ENCODE measurements at places on chromosomes 11 and 22. TPM values are rescaled to one million over a fixed set of nuclear protein-coding genes. Genes with fewer than 3 reads are reported as not detected.

Gene OR52I1
- not detected for total RNA-seq

GRCh38 chr22:42704896-42705295, 15.8 kb downstream of the A4GALT start:
- no peaks in the 10 kb centered on the region for H3K4me1 ChIP-seq
- H3K27me3 ChIP-seq, result peaks cover 6% of the 10 kb centered on the region
- DNase-seq, result no peak
- no peak overlapping the region for H3K27ac ChIP-seq

DNA sequence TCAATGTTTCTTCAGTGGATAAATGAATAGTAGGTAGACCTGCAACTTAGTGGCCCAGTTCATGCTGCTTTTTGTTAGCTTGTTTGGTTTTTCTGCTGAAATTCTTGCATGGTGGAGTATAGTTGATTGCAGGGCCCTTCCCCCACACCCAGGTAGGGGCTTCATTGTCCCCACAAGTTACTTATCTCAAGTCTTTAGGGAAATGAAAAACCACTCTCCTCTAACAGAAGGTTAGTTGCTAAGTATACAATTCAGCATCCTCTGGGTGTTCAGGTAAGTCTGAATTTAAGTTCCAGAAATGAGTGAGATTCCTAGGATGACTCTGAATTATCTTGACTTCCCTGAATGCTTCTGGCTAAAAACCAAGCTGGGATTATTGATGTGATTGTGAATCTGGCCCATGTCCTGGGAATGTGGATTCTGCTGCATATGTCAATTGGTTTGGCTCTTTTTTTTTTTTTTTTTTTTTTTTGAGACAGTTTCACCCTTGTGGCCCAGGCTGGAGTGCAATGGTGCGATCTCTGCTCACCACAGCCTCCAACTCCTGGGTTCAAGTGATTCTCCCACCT, 40.3 kb downstream of the BCL2L13 start:
- H3K4me1 ChIP-seq, result peaks cover 11% of the 10 kb centered on the region
- no peak overlapping the region for H3K4me3 ChIP-seq
- H3K36me3 ChIP-seq, result no peaks in the 10 kb centered on the region
- no peak for DNase-seq
- no peak overlapping the region for H3K27ac ChIP-seq

DNA sequence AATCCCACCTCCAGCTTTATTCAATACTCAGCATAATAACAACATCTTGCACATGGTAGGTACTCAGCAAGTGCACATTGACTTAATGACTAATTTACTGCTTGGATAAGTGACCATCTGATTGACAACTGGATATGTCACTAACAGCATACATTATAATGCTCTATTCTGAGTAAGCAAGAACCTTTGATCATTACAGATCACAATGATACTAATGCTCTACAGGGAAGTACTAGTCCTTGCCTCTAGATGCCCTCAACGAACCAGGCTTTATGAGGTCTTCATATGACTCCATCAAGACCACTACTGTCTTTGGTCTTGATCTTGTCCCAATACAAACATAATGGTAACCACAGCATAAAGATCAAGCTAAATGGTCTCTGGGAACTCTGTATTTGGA, 167.6 kb upstream of the MTMR2 start:
- no peaks in the 10 kb centered on the region for H3K27me3 ChIP-seq
- H3K4me1 ChIP-seq, result peaks cover 9% of the 10 kb centered on the region
- no peak overlapping the region for H3K4me3 ChIP-seq
- no peak for DNase-seq
- peaks cover 5% of the 10 kb centered on the region for H3K36me3 ChIP-seq

Gene OLFML1
- not detected for total RNA-seq

Gene PRMT3
- total RNA-seq, result 19.3 TPM

- peaks cover 5% of the 10 kb centered on the region for H3K27me3 ChIP-seq
- H3K36me3 ChIP-seq, result no peaks in the 10 kb centered on the region
- no peak overlapping the region for H3K27ac ChIP-seq
- no peaks in the 10 kb centered on the region for H3K4me1 ChIP-seq
- DNase-seq, result no peak
These were observed 243.9 kb downstream of the ST3GAL4 start for GRCh38 chr11:126599217-126599897.

DNA sequence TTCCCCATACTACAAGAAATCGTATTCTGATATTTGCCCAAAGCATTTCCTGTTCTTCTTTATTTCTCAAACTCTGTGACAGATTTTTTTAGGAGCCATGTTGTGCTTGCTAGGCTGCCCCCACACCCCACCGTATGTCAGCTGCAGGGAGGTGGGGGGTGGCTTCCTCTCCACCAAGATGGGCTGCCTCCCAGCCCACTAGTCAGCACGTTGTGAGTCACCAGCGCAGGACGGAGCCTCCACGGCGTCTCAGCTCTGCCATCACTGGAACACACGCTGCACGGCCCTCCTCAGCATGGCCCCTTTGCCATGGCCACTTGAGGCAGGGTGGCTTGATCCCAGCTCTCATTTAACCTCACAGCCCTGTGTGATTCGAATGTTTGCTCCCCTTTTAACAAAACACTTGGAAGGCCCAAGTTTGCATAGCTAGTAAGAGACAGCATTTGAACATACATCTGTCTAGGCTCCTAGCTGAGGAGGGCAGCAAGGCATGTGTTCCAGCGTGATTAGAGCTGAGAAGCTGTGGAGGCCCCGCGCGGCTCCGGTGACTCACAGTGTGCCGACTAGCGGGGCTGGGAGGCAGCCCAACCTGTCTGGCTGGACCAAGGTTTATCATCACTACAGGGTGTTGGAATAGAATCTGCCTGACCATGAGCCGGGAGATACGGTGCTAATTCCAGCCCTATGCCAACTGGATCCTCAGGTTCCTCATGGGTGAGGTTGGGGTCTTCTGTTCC, 180.7 kb upstream of the NCAM1 start:
- peaks cover 27% of the 10 kb centered on the region for H3K27me3 ChIP-seq
- no peak for DNase-seq
- H3K4me3 ChIP-seq, result no peak overlapping the region
- peaks cover 4% of the 10 kb centered on the region for H3K4me1 ChIP-seq

GRCh38 chr11:65851811-65852507, 6.0 kb downstream of the CFL1 start:
- no peak overlapping the region for H3K4me3 ChIP-seq
- no peaks in the 10 kb centered on the region for H3K27me3 ChIP-seq
- DNase-seq, result no peak
- peaks cover 26% of the 10 kb centered on the region for H3K36me3 ChIP-seq

GRCh38 chr11:104366321-104366734, 202.4 kb upstream of the PDGFD start:
- no peak overlapping the region for H3K4me3 ChIP-seq
- H3K27ac ChIP-seq, result no peak overlapping the region
- H3K4me1 ChIP-seq, result no peaks in the 10 kb centered on the region
